NCI-H2171 (cell line): ENCODE measurements at places on chromosomes 16 and 17.

DNA sequence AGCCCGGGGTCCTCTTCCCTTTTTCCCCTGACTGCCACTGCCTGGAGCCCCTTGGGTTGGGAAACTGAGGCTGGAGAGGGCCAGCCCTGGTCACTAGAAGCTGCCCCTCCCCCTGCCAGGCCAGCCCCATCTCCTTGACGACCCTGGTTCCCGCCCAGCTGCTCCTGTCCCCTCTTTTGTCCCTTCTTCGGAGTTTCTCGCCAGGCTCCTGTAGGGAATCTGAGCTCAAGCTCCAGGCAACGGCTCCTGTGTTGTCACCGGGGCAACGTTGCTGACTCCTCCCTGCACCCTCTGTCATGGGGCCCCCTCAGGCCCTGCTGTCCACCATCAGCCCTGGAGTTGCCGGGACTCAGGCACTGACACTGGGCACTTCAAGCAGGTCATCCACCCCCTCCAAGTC, 5.7 kb downstream of the LLGL1 start:
- no peak for DNase-seq

DNA sequence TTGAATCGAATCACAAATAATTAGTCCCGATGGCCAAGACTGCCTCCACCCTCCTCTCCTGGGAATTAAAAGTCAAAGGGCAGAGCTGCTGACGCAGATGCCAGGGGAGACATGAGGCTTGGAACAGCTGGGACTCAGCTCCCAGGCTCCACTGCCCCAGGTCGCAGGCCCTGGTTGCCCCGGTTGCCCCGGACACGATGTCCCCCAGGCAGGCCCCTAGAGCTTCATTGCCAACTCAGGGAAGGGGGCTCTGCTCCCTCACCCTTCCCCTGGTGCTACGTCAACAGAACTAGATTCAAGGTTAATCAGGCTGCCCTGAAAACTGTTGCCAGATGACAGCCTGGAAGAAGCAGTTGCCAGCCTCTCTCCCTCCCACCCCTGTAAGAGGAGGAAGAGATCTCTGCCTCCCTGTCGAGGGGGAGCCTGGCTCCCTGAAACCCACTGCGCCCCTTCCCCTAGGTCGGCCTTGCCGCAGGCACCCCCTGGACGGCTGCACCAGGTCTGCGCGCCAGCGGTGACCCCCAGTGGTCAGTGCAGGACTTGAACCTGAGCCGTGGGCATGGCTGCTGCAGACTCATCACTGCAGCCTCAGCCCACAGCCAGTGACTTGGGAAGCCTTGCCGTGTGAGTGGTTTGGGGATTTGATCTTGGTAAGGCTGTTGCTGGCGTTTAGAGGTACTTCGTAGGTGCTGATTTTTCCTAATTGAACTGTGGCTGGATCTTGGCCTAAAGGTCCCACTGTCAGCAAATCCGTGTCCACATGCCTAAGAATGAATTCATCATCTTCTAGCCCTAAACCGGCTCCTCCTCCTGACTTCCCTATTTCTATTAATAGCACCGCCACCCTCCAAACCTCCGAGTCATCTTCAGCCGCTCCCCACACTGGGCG, 84.1 kb upstream of the TOB1 start:
- DNase-seq, result no peak

DNA sequence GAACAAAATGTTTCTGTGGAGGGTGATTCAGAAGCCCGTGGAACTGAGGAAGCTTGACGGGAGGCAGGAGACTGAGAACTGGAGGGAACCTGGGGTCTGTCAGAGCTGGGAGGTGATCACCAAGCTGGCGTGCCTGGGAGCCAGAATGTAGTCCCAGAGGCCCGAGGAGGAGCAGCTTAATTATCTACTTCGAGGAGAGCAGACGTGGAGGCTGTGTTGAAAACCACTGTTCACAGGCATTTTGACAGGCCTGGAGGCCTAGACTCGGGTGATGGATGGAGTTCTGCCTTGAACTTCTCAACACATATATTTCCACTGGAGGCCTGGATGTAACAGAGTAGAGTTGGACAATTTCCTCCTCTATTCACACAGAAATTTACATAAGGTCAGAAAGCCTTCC, 177.7 kb upstream of the SALL1 start:
- DNase-seq, result no peak

DNA sequence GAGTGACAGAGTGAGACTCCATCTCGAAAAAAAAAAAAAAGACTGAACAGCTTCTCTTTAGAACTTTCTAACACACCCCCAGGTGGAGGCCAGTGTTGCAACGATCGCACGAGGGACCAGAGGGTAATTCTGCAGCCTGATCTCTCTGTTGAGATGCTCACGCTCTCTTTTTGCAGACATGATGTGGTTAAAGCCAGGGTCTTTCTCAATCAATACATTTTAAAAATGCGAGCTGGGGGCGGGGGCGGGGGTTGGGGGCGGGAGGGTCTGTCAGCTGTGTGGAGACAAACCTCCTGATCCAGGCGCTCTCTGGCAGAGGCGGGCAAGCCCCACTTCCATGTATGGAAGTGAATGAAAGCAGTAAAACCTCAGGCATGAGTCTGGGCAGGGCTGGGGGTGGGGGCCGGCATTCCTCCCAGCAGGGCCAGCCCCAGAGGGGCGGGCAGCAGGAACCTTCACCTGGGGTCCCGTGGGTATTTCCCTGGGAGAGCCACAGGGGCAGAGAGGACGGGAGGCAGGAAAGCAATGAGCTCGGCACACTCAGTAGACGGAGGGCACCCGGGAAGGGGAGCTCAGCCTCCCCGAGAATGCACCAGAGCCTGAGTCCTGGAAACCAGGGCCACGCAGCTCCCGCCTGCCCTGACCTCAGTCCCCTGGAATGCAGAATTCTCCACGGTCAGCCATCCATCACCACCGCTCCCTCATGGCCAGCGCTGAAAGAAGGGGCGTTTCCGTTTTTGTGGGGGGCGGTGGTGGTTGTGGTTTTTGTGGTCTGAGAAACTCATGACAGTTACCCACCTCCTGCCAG, 28.0 kb downstream of the NXN start:
- DNase-seq, result no peak

DNA sequence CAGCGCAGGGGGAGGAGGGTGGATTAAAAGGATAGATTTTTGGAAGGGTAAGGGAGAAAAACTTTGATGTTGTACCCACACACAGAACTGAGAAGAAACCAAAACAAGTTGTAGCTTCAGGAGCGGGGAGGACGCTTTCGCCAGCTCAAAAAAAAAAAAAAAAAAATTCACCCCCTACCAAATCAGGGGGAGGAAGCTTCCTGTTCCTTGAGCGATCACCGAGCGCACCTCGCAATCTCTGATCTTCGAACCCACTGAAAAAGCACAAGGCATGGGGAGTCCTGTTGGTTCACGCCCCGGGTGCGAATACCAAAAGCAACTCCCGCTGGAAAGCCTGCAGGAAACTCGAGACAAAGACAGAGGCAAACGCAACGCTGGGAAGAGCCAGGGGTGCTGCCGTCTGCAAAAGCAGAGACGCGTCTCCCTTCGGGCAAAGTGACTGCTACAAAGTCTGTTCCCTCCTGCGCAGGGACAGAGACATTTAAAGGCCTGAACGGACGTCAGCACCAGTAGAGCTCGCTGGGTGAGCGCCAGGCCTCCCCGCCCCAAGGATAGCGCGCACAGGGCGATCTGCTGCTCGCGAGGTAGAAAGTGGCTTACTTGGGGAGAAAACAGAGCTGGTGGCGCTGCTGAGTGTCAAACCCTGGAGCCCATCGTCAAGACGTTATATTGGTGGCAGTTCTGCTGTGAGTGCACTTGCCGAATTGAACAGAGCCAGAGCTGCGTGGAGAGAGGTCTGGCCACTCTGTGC, 190.4 kb downstream of the USP22 start:
- DNase-seq, result peak; percentile 30

GRCh38 chr16:56510544-56510943, 9.3 kb downstream of the BBS2 start:
- no peak for DNase-seq
